Ovary (tissue), 10 donors: ENCODE measurements at places on chromosomes 5 and 9. TPM values are rescaled to one million over a fixed set of nuclear protein-coding genes. Genes with fewer than 3 reads are reported as not detected.

The NR2F1-AS1 gene
- total RNA-seq, result 22.4 TPM

The FST gene
- 3.5 TPM for total RNA-seq

The S1PR3 gene
- total RNA-seq, result 5.5 TPM

The SPAAR gene
- total RNA-seq, result 2.1 TPM

The IFNA21 gene
- not detected for total RNA-seq

The TAF11L9 gene
- total RNA-seq, result not detected

GRCh38 chr9:34958411-34958982 lies 412 bp downstream of the PHF24 start:
- peak; percentile 23 for DNase-seq

DNA sequence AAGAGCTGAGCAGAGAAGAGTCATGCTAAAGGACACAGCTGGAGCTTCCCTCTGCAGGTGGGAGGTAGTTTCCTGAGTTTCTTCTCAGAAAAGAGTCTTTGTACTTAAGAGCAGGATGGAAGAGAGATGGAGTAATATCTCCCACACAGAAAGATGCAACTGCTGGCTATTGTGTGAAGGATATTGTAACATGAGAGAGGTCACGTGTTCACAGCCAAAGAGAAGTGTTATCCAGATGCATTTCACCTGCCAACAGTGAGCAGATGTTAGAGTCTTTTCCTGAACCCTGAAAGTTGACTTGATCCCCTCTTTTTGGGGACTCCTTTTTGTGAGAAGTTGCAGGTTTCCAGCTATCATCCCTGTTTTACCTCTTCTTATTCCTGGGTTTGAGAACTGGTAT lies 14.0 kb upstream of the TRIO start:
- no peak for DNase-seq

- DNase-seq, result no peak
Measured at GRCh38 chr5:170149206-170149515, 43.5 kb downstream of the FOXI1 start.

DNA sequence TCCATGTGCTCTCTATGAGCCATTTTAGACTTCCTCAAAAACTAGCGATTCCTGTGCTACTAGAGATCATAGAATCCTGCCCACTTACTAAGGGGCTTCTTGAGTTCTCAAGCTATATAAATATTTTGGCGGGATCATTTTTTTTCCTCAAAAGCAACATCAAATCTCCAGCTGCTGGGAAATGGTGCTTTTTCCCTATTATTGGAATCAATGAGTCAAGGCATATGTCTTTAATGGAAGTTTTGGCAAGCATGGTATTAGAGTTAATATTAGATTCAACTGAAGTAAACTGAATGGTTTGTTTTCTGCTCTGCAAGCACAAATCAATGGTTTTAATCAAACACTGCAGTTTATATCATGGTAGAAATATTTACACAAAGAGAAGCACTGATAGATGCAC lies 369.9 kb upstream of the PTGER4 start:
- DNase-seq, result no peak

GRCh38 chr5:115262011-115262320 lies 711 bp downstream of the PGGT1B start:
- no peak for DNase-seq

DNA sequence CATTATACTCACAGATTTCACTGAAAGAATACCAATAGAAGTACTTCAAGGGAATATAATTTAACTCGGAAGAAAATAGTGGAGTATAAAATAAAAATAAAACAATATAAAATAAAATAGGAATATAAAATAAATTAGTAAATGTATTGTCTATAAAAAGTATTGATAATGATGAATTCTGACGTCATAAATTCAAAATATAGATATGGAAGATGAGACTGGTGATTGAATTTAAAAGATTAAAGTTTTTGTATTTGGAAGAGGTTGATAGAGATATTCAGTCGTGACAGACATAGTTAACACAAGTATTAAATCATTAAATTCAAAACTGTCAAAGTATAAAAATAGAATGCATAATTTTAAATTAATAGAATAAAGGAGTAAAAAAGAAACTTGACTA lies 964.9 kb upstream of the C9orf72 start:
- no peak for DNase-seq

DNA sequence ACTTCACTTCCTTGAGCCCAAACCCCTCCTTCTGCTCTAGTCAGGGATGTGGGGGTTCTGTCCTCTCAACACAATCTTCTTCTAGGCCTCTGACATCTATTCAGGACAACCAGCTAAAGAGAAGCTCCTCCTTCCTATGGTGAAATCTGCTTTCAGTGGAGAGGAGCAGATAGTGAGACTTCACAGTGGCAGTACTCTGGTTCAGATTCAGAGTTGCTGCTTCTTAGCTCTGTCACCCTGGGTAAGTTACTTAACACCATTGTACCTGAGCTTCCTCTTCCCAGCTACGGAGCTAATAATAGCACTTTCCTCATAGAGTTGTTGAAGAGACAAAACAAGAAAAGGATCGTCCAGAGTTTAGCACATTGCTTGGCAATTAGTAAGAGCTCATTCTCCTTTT lies 77.3 kb upstream of the LARP1 start:
- no peak for DNase-seq

DNA sequence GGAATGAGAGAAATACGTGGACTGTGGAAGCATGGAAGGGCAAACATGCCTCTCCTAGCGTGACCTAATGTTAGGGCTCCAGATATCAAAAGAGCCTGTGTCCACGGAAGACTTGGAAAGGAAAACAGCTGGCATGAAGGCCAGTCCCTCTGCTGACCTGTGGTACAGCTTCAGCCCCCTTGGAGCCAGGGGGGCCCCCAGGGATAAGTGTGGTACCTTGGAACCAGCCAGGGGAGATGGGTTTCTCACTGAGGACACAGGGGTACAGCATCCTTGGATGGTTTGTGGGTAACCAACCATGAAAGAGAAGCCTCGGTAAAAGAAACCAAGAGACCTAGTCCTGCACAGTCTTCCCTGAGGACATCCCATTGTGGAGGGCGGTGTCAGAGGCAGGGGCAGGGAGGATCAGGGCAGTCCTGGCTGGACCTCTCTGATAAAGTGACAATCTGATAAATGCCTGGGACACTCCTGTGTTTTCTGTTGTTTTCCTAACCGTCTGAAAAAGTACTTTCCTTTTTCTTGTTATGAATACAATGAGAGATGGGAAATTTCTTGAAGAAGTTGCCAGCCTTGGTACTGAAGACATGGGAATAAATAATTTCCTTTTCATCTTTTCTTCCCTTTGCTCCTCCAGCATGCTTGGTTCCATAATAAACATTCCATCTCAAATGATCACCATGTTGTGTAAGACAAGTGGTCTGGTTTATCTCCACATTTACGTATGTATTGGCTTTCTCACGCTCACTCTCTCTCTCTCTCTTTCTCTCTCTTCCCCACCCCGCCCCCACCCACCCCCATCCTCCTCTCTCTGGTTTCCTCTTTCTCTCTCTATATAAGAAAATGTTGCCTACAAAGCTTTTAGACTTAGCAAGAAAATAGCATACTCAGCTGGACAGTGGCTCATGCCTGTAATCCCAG lies 102.1 kb downstream of the SUSD1 start:
- no peak for DNase-seq

- no peak for DNase-seq
Measured at GRCh38 chr9:135890190-135891026, 16.9 kb downstream of the CAMSAP1 start.

DNA sequence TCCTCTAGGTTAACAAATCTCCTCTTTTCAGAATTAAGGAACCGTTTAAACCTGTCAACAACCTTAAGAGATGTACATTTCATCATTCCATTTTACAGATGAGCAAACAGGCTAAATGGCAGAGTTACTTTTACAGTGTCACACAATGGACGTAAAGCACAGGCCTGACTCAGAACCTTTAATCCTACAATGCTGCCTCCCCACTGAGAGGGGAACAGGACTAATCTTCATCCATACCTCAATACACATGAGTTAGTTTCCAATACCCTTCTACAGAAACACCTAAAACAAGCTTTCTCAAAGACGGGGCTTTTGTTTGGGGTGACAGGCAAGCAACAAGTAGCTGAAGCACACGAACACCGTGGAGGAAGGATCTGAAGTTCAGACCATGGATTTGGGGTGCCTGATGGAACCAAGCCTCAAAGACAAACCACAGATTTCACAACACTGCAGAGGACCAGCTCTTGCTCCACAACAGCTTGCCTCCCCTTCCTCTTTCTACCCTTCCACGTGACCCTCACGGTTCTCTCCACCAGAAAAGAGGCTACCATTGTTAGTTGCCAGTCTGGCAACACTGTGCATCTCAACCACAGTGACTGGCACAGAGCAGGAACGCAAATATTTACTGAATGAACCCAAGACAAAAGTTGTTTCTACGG lies 1.8 kb downstream of the RNF130 start:
- no peak for DNase-seq

DNA sequence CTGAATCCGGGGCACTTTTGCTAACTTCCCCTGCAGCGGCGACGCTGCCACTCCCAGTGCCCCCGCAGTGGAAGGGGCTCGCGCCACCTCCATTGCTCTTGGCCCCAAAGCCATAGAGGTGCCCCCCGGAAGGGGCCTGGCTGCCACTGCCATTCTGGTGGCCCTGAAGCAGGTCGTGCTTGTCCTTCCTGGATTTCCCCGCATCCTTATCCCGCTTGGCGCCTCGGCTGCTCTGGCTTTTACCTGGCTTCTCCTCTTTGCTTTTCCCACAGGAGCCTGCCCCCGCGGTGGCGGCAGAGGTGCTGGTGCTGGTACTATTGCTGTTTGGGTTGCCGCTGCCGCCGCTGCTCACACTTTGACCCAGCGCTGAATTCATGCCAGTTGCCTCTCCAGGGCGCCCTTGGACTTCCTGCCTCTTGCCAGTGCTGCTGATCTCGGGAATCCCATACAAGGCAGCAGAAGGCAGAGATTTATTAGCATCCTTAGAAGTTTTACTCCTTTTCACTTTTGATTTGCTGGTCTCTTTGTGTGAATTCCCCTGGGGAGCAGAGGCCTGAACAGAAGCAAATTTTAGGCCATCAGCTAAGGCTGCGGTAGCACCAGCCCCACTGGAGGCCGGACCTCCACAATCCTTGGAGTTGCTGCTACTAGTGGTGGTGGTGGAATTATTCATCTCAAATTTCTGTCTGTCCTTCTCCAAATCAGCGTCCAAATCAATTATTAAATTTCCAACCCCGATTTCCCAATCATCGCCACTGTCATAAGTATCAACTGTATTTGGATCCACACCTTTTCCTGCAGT lies 2.1 kb downstream of the ZNF608 start:
- DNase-seq, result peak; percentile 48

DNA sequence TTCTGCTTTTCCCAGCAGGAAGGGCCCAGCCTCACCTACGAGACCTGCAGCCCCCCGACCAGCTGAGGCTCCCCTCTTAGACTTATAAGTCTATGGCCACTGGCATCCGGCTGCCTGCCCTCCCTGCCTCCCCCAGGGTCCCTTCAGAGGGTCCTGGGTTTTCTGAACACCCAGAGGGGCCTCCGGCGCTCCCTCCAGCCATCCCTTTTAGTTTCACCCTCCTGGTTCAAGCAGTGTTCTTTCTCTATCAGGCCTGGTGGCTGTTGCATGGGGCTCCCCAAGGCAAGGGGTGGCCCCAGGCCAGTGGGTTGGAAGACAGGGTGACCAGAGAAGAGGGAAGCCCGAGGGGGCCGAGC lies 21.8 kb downstream of the GOLGA2 start:
- DNase-seq, result no peak

DNA sequence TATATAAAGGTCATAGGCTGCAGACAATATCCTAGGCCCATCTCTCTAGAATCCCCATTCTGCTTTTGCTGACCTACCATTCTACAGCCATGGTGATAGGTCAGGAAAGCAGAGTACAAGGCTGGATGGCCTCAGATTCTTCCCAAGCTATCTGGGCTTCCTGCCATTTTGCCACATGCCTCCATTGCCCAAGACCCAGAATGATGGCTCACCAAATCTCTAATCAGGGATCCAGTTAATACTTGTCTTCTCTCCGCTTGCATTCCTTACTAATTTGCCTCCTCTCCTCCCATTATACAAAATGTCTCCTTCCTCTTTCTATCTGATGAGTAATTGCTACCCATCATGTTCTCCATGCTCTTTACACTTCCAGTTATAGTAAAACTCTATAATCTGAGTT lies 22.7 kb upstream of the NDUFS4 start:
- no peak for DNase-seq

DNA sequence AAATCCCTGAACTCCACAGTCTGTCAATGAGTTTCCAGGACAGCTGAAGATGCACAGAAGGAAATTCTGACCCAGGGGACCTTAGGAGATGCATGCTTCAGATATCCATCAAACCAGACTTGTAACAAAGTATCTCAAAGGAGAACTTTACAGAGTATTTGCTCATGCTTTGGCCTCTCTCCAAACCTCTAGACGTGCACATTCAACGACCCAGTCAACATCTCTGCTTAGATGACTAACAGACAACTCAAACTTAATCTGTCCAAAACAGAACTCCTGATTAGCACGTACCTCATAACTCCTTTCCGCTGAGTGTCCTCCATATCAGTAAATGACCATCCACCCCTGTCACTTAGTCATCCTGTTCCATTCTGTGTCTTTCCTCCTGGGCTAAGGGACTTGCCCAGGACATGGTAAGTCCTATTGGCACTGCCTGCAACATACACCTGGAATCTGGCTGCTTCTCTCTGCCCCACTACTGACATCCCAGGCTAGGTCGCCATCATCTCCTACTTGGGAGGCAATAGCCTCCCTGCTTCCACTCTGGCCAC lies 107.4 kb downstream of the LMNB1 start:
- no peak for DNase-seq

DNA sequence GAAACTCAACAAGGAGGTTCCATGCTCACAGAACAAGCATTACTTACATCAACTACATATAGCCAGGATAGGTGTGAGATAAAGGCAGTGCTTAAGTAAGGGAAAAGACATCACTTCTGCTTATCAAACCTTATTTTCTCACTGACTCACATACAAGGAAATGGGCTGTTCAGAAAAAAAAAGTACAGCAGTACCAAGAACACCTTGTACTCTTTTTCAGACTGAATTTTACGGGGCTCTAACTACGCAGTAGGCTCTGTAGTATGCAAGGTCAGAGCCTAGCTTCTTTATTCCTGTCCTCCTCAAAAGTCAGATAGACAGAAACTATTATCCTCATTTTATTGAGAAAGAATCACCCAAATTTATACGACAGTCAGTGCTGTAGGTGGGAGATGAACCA lies 5.8 kb downstream of the PSMB7 start:
- no peak for DNase-seq
